Left kidney (tissue), 8 donors: ENCODE measurements at places on chromosomes 2 and 18.

- no peak for DNase-seq
Observed at GRCh38 chr2:86787736-86788135, 3.0 kb downstream of the CD8A start.

GRCh38 chr2:25712455-25712854, 39.1 kb upstream of the DTNB start:
- no peak for DNase-seq

GRCh38 chr2:219658874-219659273, 31.4 kb downstream of the SLC4A3 start:
- DNase-seq = no peak

DNA sequence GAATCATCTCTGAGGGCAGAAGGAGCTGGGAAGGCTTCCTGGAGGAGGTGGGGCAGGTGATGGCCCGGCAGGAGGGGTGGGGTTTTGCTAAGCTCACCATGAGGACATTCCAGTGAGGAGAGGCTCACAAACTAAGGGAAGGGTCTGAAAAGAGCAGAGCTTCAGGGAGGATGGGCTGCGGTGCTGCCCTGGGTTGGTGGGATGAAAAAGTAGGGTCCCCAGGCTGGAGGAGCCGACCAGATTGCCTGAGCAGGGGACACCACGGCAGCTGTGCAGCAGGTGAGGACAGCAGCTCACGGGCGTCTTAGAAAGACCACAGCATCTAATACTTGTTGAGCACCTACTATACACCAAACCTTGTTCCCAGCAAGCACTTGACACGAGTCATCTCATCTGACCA, 82.2 kb downstream of the DYSF start:
- DNase-seq = no peak

- DNase-seq = no peak
Observed at GRCh38 chr2:88667219-88667618, 24.3 kb upstream of the RPIA start.

GRCh38 chr18:22391407-22392345, 26.0 kb downstream of the CTAGE1 start:
- no peak for DNase-seq

DNA sequence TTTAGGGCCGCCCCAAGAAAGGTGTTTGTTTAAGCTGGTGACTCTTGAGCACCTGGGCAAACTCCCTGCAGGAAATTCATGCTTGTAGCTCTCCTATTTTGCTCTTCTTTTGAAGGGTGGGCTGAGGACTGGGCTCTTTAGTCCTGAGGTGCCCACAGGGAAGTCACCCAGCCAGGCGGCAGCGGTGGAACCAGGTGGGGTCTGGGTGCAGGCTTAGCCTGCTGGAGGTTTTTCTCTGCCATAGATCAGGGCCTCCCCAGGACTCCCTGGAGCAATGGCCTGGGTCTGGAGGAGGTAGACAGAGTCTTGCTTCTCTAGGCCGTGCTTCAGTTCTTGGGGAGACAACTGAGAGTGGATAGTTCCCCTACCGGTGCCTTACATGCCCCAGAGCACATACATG, 99.9 kb downstream of the CLIP4 start:
- DNase-seq = no peak

- no peak for DNase-seq
Observed at GRCh38 chr18:56238576-56238975, 399.8 kb downstream of the TXNL1 start.

DNA sequence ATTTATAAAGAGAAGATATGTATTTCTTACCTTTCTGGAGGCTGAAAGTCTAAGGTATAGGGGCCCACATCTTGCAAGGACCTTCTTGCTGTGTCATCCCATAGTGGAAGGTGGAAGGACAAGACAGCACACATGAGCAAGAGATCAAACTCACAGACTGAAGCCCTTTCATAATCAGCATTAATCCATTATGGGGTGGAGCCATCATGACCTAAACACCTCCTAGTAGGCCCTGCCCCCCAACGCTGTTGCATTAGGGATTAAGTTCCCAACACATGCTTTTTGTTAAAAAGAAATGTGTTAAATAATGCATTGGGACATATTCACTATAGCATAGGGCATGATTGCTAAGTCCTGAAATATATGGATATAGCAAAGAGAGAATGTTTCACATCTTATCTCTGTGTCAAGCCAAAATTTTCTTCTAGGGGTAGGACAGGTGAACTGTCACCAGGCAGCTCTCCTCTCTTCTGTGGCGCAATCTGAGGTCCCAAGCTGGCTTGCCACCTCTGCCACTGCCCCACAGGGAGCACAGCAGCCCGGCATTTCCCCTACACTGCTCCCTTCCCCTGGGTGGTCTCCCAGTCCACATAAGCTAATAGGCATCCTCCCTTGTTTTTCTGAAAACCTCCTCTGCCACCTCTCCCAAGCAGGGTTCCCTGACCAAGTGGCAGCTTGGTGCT, 8.3 kb upstream of the CTIF start:
- no peak for DNase-seq

DNA sequence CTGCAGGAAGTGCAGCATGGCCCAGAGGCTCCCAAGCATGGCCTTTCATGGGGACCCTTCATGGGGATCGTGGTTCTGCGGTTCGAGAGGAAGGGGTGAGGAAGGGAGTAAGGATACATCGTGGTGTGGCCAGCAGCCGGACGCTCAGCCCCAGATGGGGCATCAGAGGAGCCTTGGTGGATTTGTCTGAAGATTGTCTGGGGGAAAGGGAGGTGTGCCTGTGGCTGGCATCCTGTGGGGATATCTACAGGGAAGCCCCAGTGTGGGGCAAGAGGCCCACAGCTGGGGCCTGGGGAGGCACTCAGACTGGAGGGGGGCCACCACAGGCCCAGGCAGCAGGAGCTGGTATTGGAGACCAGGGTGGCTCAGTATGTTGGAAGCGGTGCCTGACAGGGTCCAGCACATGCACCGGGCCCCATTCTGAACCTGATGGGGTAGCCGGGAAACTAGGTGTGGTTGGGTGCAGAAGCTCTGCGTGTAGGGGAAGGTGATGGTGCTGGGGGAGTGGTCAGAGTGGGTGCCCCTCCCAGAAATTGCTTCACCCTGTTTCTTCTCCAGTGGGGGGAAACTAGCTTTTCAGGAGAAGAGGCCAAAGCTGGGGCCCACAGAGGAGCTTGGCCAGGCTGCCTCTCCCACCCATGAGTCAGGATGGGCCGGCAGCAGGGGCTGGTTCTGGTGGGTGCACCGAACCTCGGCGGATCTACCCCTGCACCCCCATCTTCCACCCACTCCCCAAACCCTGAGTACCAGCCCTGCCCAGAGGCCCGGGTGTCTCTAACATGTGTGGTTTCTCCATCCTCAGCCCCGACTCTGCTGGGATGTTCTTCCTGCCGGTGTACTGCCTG, 274.4 kb upstream of the HDAC4 start:
- DNase-seq = no peak

DNA sequence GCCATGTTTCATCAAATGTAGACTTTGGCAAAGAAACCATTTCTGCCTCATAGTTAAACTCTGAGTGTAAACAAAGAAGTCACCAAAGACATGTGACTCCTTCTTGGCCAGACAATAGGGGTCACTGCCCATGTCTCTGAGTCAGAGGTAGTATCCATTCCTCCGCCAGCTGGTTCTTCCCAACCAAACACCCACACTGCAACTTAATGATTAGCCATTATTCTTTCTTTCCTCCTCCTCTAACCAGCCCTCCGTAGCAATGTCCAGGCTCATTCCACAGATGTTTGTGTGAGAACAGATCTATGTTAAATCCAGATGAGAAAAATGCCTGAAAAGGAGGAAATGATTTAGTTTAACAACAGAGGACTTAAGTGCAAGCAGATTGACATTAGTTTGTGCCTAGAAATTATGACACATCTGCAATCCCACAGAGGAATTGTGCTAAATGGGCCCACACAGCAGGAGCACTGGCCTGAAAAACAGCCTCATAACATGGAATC, 127.9 kb upstream of the SH3BP4 start:
- peak; percentile 80 for DNase-seq

GRCh38 chr2:160426604-160427003, 67.0 kb downstream of the RBMS1 start:
- DNase-seq = no peak

GRCh38 chr2:45156605-45157004, 147.4 kb upstream of the SIX2 start:
- DNase-seq = no peak

- no peak for DNase-seq
Observed at GRCh38 chr18:2191180-2191790, 380.0 kb downstream of the METTL4 start.

GRCh38 chr2:213119061-213119809, 32.2 kb downstream of the IKZF2 start:
- no peak for DNase-seq

- DNase-seq = no peak
Observed at GRCh38 chr2:238096311-238097011, 3.7 kb upstream of the ESPNL start.

DNA sequence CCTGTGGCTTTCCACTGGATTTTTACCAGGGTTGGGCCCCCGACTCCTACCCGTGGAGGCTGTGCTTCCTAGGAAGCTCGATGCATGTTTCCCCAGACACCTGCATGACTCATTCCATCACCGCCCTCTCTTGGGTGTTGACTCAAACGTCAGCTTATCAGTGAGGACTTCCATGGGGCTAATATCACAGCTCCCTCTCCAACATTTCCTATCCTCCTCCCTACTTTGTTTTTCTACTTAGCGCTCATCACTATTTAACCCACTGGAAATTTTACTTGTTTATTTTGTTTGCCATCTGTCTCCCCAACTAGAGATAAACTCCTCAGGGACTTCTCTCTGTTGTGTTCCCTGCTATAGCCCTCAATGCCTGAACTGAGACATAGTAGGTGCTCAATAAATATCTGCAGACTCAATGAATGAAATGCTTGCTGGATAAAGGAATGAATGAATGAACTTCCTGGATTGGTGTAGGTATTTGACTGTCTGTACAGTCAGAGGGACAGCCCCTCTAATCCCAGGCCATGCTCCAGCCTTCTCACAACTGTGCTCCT, 89.7 kb upstream of the MSH2 start:
- no peak for DNase-seq

GRCh38 chr2:69544951-69545350, 98.6 kb downstream of the AAK1 start:
- DNase-seq = no peak

DNA sequence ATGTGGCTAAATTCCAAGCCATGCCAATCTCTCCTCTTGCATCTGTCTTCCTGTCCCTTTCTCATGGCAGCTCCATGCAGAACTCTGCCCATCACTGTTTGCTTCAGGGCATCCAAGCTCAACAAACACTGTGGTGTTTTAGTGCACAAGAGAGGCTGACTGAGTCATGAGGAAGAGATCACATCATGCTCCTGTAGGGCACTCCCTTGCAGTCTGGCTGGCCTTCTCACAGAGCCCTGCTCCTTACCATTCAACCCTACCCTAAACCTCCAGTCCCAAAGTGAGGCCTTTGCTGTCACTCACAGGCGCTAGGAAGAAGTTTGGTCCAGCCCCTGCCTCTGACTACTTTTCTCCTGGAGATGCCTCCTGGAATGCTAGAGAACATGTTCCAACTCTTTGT, 194.0 kb downstream of the LRATD1 start:
- no peak for DNase-seq

DNA sequence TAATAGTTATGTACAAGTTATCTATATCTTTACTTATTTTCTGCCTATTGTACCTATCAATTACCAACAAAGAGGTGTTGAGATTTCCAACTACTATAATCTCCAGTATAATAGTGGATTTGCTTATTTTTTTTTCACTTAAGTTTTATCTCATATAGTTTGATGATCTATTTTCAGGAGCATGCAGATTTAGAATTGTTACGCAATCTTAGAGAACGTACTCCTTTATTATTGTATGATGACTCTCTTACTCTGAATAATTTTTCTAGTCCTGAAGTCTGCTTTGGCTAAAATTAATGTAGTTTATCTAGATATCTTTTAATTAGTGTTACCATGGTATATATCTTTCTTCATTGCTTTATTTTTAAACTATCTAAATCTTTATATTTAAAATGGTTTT, 205.2 kb downstream of the SCG2 start:
- no peak for DNase-seq

GRCh38 chr2:197311421-197312033, 947 bp upstream of the ANKRD44 start:
- no peak for DNase-seq

DNA sequence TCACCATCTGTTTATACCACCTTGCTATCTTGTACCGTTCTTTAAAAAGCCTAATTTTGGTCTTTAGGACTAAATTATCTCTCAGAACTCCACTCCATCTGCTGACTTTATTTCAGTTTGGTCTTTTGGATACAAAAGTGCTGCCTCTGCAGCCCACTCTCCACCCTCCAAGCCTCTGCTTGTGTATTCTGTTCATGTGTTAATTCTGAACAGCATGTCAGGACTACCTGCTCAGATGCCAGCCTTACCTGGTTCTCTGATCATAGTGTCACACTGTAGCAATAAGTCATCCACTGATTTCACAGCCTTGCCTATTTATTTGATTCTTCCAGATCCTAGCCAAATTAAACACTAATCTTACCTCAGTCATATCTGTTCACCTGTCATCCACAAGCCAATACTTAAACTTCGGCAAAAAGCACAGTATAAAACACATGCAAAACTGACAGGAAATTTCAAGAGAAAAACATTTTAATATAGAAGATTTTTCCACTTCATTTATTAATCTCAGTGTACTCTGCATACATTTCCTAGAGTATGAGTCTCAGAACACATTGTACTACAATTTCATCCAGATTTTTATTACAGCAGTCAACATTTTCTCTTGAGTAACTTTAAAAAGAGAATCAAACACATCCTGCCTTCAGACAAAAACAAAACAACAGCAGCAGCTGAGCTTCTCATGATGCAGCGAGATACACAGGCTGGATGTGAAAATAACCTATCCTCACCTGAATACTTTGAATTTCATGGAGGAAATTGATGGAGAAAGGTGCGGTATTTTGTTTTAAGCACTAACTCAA, 64.9 kb downstream of the PPP1R1C start:
- DNase-seq = no peak

GRCh38 chr2:176779917-176780316, 432.7 kb upstream of the HNRNPA3 start:
- DNase-seq = no peak

DNA sequence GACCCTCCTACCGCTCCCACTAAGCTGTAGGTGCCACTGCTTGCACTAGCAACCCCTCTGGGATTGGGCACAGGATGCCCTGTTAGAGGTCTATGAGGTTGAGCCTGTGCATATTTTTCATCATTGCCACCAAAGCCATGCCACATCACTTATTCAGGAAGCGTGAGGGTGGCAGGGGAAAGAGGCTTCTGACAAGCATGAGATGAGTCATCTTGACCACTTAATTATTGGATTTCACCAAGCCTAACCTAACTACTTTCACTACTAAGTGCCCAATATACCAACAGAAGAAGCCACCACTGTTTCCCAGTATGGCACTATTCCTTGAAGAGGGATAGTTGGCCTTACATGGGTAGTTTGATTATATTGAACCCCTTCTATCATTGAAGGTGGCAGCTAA, 181.3 kb upstream of the EPHA4 start:
- no peak for DNase-seq

GRCh38 chr2:32627441-32627813, 423 bp upstream of the TTC27 start:
- DNase-seq = no peak
